ENCODE measurements at places on chromosomes 4 and X. TPM values are rescaled to one million over a fixed set of nuclear protein-coding genes. Genes with fewer than 3 reads are reported as not detected.

GRCh38 chr4:23706972-23707651 lies 182.7 kb downstream of the PPARGC1A start:
- no peak for DNase-seq
- no peak overlapping the region for H3K4me3 ChIP-seq
- peaks cover 5% of the 10 kb centered on the region for H3K4me1 ChIP-seq

- peaks cover 41% of the 10 kb centered on the region for H3K4me1 ChIP-seq
- H3K36me3 ChIP-seq, result peaks cover 8% of the 10 kb centered on the region
- no peaks in the 10 kb centered on the region for H3K27me3 ChIP-seq
- H3K4me3 ChIP-seq, result peak overlapping the region; percentile 25
- DNase-seq, result no peak
- peak overlapping the region; percentile 41 for H3K27ac ChIP-seq
These were observed 21.2 kb downstream of the PTTG2 start for GRCh38 chr4:37981425-37981824.

- no peak for DNase-seq
- peaks cover 10% of the 10 kb centered on the region for H3K4me1 ChIP-seq
- H3K4me3 ChIP-seq, result peak overlapping the region; percentile 14
- H3K36me3 ChIP-seq, result no peaks in the 10 kb centered on the region
- no peaks in the 10 kb centered on the region for H3K27me3 ChIP-seq
- H3K27ac ChIP-seq, result peak overlapping the region; percentile 76
These were observed 15.1 kb upstream of the FABP2 start for GRCh38 chr4:119337010-119337409.

DNA sequence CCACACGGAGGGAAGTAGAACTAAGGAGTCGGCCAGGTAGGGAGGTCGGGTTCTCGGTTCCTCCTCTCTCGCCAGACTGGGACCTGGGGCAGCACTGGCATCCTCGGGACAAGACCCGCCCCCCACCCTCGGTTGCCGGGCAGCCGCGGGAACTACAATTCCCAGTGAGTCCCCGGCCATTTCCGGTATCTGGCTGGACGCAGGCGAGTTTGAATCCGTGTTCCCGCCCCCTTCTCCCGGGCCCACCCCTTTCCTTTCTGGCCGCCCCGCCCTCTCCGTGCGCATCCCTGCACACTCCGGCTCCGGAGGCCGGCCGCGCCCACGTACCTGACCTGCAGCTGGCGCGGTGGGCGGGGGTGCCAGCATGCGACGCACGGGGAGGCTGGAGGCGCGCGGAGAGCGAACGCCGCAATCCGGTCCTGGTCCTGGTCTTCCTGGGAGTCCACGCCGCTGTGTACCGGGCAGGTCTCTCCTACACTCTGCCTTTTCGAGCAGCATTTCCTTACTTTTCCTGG lies 10.2 kb upstream of the DLG3 start:
- H3K4me1 ChIP-seq, result no peaks in the 10 kb centered on the region
- no peaks in the 10 kb centered on the region for H3K36me3 ChIP-seq
- peak overlapping the region; percentile 95 for H3K4me3 ChIP-seq
- peaks cover 26% of the 10 kb centered on the region for H3K27me3 ChIP-seq

- no peak overlapping the region for H3K4me3 ChIP-seq
- no peaks in the 10 kb centered on the region for H3K36me3 ChIP-seq
- H3K4me1 ChIP-seq, result no peaks in the 10 kb centered on the region
- no peaks in the 10 kb centered on the region for H3K27me3 ChIP-seq
- no peak for DNase-seq
These were observed 134.7 kb upstream of the SPANXN4 start for GRCh38 chrX:142891046-142891445.

- DNase-seq, result no peak
- no peaks in the 10 kb centered on the region for H3K36me3 ChIP-seq
- H3K27me3 ChIP-seq, result peaks cover 3% of the 10 kb centered on the region
These were observed 72.1 kb downstream of the ARHGEF38 start for GRCh38 chr4:105624530-105624929.

GRCh38 chr4:42768125-42768748 lies 111.3 kb upstream of the ATP8A1 start:
- H3K36me3 ChIP-seq, result no peaks in the 10 kb centered on the region
- no peak overlapping the region for H3K4me3 ChIP-seq
- H3K4me1 ChIP-seq, result no peaks in the 10 kb centered on the region
- DNase-seq, result no peak

- no peak overlapping the region for H3K4me3 ChIP-seq
- H3K4me1 ChIP-seq, result peaks cover 27% of the 10 kb centered on the region
- no peak for DNase-seq
- no peaks in the 10 kb centered on the region for H3K36me3 ChIP-seq
- H3K27ac ChIP-seq, result no peak overlapping the region
These were observed 23.9 kb downstream of the ZFYVE28 start for GRCh38 chr4:2394528-2394927.

DNA sequence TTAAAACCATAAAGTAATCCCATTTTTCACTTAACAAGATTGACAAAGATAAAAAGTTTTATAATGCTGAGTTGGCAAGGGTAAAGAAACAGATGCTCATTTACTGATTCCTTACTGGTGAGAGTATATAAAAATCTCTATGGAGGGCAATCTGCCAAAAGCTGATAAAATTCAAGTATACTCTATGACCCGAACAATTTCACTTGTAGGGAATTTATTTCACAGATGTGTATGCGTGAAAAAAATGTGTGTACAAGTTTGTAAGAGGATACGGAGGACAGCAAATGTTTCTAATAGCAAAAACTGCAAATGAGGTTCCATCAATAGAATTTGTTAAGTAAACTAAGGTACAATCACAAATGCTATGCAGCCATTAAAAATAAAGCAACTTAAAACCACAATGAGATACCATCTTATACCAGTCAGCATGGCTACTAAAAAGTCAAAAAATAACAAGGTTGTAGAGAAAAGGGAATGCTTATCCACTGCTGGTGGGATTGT lies 23.4 kb downstream of the DHX15 start:
- peaks cover 48% of the 10 kb centered on the region for H3K36me3 ChIP-seq
- H3K27me3 ChIP-seq, result no peaks in the 10 kb centered on the region
- H3K4me3 ChIP-seq, result no peak overlapping the region

- H3K36me3 ChIP-seq, result no peaks in the 10 kb centered on the region
- H3K27me3 ChIP-seq, result no peaks in the 10 kb centered on the region
- H3K4me3 ChIP-seq, result no peak overlapping the region
- DNase-seq, result no peak
- no peak overlapping the region for H3K27ac ChIP-seq
These were observed 7.7 kb upstream of the THOC2 start for GRCh38 chrX:123740536-123740935.

- H3K27ac ChIP-seq, result no peak overlapping the region
- no peaks in the 10 kb centered on the region for H3K27me3 ChIP-seq
- H3K4me3 ChIP-seq, result no peak overlapping the region
- DNase-seq, result no peak
These were observed 182.2 kb upstream of the KIT start for GRCh38 chr4:54475546-54475945.

- H3K36me3 ChIP-seq, result no peaks in the 10 kb centered on the region
- H3K4me3 ChIP-seq, result no peak overlapping the region
- no peak for DNase-seq
- H3K27ac ChIP-seq, result no peak overlapping the region
- H3K4me1 ChIP-seq, result peaks cover 11% of the 10 kb centered on the region
- no peaks in the 10 kb centered on the region for H3K27me3 ChIP-seq
These were observed 805 bp downstream of the KLB start for GRCh38 chr4:39407584-39407885.

DNA sequence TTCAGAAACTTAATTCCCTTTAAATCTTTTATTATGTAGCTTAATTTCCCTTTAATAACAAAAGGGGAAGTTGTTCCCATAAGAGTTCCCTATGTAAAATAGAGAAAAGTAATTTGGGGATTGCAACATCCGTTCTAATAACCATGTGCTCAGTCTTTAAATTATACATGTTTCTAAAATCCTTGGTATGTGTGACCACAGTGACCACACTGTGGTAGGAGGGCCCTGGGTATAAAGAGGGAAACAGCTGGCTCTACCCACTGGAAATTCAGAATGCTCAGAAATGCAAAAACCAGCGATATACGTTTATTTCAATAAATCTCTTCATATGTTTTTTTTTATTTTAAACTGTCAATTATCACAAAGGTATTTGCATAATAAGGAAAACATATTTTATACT lies 219.1 kb downstream of the FGF13 start:
- H3K4me3 ChIP-seq, result no peak overlapping the region
- H3K27me3 ChIP-seq, result peaks cover 3% of the 10 kb centered on the region
- DNase-seq, result no peak
- H3K4me1 ChIP-seq, result no peaks in the 10 kb centered on the region
- H3K27ac ChIP-seq, result no peak overlapping the region

GRCh38 chr4:176320976-176321361 lies 1.2 kb downstream of the SPCS3 start:
- no peak for DNase-seq
- peaks cover 6% of the 10 kb centered on the region for H3K36me3 ChIP-seq
- H3K27me3 ChIP-seq, result no peaks in the 10 kb centered on the region
- H3K27ac ChIP-seq, result peak overlapping the region; percentile 84

GRCh38 chr4:150589157-150589556 lies 7.2 kb downstream of the MAB21L2 start:
- peaks cover 17% of the 10 kb centered on the region for H3K4me1 ChIP-seq
- no peak for DNase-seq
- H3K27ac ChIP-seq, result no peak overlapping the region
- H3K4me3 ChIP-seq, result peak overlapping the region; percentile 87

GRCh38 chrX:134537179-134537955 lies 77.4 kb downstream of the HPRT1 start:
- DNase-seq, result no peak
- peaks cover 12% of the 10 kb centered on the region for H3K4me1 ChIP-seq
- H3K36me3 ChIP-seq, result no peaks in the 10 kb centered on the region
- no peaks in the 10 kb centered on the region for H3K27me3 ChIP-seq
- no peak overlapping the region for H3K4me3 ChIP-seq

- H3K4me1 ChIP-seq, result no peaks in the 10 kb centered on the region
- H3K36me3 ChIP-seq, result no peaks in the 10 kb centered on the region
- no peaks in the 10 kb centered on the region for H3K27me3 ChIP-seq
- H3K27ac ChIP-seq, result no peak overlapping the region
- no peak for DNase-seq
These were observed 229.5 kb downstream of the NKX6-1 start for GRCh38 chr4:84269536-84270044.

DNA sequence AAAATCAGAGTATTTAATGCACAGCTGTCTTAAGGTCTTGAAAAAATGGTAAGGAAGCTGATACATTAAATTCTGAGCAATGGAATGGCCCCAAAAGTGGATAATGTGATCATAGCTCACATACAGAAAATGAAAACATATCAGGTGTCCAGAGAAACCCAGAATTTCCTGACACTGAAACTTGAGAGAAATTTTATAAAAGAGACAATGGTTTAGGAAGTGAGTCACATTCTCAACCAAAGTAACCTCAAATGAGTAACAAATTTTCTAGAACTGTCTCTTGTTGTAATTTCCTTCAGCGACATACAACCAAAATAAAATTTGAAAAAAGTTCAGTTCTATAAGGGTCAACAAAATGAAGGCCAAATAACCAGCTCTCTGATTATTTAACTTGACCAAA lies 37.4 kb upstream of the PACRGL start:
- peaks cover 7% of the 10 kb centered on the region for H3K27me3 ChIP-seq
- H3K4me1 ChIP-seq, result peaks cover 29% of the 10 kb centered on the region
- no peak overlapping the region for H3K27ac ChIP-seq
- H3K4me3 ChIP-seq, result no peak overlapping the region
- DNase-seq, result no peak
- H3K36me3 ChIP-seq, result no peaks in the 10 kb centered on the region

The ZNF185 gene
- 99.1 TPM for total RNA-seq

The ATOH1 gene
- 0.36 TPM for total RNA-seq

The GAGE2A gene
- total RNA-seq, result not detected

The HMGN5 gene
- total RNA-seq, result 6.4 TPM

The PAGE4 gene
- total RNA-seq, result not detected

The NPY2R gene
- 0.43 TPM for total RNA-seq

The FNIP2 gene
- 31.0 TPM for total RNA-seq

The MAP7D2 gene
- 2.8 TPM for total RNA-seq

The CABS1 gene
- 0.19 TPM for total RNA-seq

The GAGE12E gene
- total RNA-seq, result not detected

The FAT4 gene
- 21.3 TPM for total RNA-seq

The CACNA1F gene
- 0.48 TPM for total RNA-seq

All from type B pancreatic cell (in vitro differentiated cells).